ENCODE measurements at places on chromosomes 16 and 17.

GRCh38 chr17:44071772-44072171 is 1.2 kb downstream of the G6PC3 start:
- DNase-seq: peak; percentile 21

- no peak for DNase-seq
These were observed 24.7 kb downstream of the NGFR start for GRCh38 chr17:49519781-49520180.

DNA sequence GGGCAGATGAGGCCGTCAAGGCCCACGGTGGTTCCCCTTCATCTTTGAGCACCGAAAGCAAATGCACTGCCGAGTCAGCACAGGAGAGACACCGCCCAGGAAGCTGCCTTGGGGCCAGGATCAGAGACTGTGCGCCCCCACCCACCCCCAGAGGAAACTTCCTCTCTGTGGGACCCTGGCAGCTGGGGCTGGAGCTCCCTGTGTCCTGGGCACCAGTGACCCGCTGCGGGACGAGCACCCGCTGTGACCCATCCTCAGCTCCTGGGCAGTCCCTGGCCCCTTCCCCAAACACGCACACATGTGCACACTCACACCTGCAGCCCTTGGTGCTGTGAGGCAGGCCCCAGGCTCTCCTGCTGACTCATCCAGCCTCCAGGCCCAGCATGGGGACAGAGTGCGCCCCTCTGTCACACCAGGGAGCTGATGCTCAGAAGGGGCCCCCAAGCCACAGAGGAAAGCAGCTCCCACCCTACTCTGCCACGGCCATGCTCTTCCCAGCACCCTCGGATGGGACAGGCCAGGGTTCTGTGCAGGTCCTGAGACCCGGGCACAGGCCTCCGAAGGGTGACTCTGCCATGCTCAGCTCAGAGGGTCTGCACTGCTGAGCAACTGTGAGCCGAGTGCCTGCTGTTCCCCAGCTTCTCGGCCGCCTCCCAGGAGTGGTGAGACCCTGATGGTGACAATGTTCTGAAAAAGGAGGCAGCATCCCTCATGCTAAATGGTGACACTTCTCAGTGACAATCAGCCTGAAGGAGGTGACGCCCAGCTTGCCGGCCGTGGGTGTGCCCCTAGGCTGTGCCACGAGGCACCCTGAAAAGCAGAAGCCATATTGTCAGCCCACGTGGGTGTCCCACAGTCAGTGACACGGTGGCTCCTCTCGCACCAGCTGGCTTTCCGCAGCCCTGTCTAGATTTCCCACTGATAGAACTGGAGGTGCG is 3.6 kb downstream of the PIEZO1 start:
- DNase-seq: peak; percentile 91

DNA sequence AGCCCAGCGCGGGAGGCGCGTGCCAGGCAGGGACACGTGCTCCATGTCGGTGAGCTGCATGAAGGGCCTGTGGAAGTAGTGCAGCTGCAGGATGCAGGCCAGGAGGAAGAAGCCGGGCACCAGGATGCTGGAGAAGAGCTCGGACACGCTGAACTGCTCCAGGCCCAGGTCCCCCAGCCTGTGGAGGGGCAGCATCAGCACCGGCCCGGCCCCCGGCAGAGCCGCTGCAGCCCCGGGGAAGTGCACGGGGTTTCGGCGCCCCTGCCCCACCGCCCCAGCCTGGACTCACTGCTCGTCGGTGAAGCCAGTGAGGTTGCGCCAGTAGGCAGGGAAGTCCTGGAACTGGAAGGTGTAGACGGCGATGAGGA is 28.0 kb downstream of the CTU2 start:
- DNase-seq: no peak

GRCh38 chr17:57045868-57046704 is 39.0 kb upstream of the AKAP1 start:
- peak; percentile 90 for DNase-seq

DNA sequence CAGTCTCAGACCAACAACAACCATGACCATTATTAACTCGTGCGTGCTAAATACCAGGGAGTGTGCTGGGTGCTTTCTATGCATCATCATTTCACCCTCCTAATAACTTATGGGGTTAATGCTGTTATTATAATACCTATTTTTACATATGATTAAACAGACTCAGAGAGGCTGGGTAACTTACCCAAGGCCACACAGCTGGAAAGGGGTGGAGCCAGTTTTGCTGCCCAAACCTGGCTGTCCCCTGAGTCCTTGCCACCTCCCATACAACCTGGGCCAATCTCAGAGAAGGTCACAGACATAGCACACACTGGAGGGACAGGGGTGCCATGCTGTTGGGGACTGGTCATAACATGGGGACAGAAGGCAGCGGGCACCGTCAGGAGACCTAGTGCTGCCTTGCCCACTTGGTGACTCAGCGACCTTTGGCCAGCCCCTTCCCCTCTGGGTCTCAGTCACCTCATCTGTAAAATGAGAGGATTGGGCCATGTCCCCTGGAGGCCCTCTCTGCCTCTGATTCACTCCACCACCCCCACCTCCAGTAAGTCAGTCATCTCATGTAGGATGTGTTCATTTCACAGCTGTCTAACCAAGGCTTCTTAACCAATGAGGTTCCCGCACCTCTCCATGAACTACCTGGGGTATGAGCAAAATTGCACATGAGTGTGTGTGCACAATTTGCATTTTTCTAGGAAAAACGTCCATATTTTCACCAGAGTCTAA is 11.4 kb upstream of the FADS6 start:
- DNase-seq: no peak

DNA sequence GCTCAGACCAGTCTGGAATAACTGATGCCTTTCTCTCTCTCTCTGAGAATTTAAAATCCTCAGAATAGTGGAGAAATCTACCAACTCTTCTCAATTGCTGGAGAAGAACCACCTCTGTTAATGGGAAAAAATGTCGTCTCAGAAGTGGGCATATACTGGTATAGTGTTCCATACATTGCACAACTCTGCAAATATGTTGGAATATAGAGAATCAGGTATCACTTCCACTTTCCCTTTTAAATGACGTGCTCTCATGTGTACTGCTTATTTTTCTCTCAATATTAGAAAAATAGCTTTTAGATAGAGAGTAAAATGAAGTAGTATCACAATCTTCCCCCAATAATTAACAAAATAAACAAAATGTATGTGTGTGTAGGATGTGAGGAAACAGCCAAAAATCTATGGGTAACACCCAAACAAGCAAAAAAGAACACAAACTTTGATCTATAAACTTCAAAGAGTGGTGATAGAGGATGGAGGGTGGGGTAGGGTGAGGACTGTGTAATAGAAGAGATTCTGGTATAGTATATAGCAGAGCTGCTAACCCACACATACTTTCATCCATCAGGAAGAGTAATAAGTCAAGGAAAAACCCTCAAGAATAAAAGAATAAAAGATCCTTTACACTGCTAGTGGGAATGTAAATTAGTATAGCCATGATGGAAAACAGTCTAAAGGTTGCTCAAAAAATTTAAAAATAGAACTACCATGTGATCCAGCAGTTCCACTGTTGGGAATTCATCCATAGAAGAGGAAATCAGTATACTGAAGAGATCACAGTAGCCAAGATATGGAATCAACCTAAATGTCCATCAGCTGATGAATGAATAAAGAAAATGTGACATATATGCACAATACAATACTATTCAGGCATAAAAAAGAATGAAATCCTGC is 46.9 kb downstream of the NFATC3 start:
- peak; percentile 74 for DNase-seq

GRCh38 chr17:83096401-83097224 is 17.2 kb downstream of the METRNL start:
- DNase-seq: no peak

- peak; percentile 80 for DNase-seq
These were observed 27.3 kb downstream of the STAT5A start for GRCh38 chr17:42315402-42316156.
